ENCODE measurements at places on chromosomes 5 and 9.
A peak's percentile ranks its signal among the peaks of the same experiment; 100 is the strongest.

GRCh38 chr5:132428147-132428482 lies 58.6 kb downstream of the SLC22A5 start:
- DNase-seq, result no peak

DNA sequence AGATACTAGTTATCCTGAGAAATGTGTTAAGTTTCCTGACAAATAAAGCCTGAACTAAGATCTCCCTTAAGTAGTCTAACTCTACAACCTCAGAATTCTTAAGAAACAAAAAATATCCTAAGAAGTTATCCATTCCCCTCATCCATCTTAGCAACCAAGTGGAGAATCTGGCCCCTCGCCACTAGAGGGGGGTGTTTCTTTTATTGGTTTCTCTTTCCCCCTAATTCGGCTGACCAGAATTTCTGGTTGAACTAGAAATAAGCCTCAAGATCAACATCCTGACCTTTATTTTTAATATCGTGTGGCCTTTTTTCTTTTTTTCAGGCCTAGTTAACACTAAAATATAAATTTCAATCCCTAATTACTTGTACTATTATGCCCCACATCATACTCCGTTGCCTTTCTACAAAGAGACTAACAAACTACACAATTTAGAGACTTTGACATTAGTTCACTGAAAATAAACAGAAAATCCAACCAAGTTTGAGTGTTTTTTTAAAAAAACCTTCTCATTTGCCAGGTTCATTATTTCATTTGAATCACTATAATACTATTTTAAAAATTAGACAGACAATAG lies 14.3 kb upstream of the NR4A3 start:
- peak; percentile 52 for DNase-seq

DNA sequence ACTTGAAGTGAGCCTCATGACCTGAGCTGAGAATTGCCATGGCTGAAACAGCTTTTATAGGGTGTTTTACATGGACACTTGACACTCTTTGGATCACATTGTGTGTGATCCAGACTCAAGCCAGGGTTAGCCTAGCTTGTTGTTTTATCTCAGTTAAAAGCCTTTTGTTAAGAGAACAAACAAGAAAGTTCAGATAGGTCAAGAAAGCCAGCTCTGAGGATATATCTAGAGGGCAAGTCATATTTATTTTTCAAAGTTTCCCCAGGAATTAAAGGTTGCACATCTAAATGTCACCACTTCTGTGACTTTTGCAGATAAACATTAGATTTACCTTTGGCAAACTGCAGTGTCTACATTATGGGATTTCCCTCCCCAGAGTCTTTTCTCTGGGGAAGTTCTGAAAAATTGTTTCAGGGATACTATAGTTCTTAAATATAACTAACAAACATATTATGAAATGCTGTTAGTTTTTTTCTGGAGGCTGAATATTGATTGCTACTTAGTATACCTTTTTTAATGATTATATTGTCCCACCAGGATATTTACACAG lies 134.5 kb downstream of the C9orf152 start:
- DNase-seq, result no peak

GRCh38 chr9:132516911-132517310 lies 65.5 kb upstream of the BARHL1 start:
- no peak for DNase-seq

Data from T-helper 2 cell (primary cell).